ENCODE measurements at places on chromosomes 7 and 10.

DNA sequence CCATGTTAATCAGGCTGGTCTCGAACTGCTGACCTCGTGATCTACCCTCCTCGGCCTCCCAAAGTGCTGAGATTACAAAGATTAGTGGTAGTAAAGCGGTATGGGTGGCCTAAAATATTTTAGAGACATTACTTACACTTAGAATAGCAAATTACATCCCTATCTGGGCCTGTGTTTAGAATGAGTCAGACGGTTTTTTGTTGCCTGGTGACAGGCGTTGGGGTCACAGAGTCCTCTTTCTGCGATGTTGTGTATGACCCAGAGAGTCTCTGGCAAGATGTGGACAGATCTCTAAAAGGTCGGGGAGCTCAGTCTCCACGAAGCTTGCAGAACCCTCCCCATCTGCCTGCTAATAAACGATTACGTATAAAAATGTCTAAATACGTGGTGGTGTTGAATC lies 39.6 kb upstream of the PRKCQ start:
- no peak for DNase-seq
- no peak overlapping the region for H3K4me3 ChIP-seq
- no peaks in the 10 kb centered on the region for H3K27me3 ChIP-seq

GRCh38 chr10:48442090-48442808 lies 135.8 kb downstream of the MAPK8 start:
- no peak overlapping the region for H3K4me3 ChIP-seq
- no peaks in the 10 kb centered on the region for H3K36me3 ChIP-seq
- DNase-seq: no peak
- H3K27me3 ChIP-seq: no peaks in the 10 kb centered on the region

DNA sequence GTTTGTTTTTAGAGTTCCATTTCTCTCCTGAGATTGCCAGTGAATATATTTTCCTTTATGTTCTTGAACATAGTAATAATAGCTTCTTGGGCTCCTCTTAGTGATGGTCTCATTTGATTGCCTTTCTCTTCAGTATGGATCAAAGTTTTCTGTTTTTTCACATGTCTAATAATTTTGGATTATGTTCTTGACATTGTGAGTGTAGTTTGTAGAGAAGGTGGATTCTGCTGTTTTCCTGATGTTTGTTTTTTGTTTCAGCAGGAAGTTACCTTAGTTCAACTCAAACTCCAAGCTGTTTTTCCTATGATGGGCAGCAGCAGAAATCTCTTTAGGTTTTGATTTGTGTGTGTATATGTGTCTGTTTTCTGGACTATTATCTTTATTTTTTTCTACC lies 43.8 kb downstream of the TAF3 start:
- no peaks in the 10 kb centered on the region for H3K36me3 ChIP-seq
- no peak overlapping the region for H3K4me3 ChIP-seq

DNA sequence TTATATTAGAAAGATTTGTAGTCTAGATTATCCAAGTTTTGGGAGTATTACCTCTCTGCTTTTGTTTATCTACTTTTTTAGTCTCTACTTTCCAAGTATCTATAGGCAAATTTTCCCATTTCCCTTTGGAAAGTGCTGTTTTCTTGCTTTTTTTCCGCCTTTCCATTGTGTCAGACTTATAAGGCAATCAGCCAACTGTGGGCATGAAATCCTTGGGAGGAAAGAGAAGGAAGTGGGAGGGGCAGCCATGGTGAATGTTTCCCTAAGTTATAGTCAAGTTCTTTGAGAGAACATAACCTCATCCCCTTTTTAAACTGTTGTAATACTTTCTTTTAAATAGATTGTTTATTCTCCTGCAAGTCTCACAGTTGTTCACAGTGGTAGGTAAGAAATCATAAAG lies 52.6 kb downstream of the PTEN start:
- H3K4me3 ChIP-seq: no peak overlapping the region
- DNase-seq: no peak
- H3K27me3 ChIP-seq: no peaks in the 10 kb centered on the region

GRCh38 chr7:74001150-74001494 lies 26.9 kb upstream of the ELN start:
- DNase-seq: no peak
- no peaks in the 10 kb centered on the region for H3K36me3 ChIP-seq
- no peak overlapping the region for H3K4me3 ChIP-seq
- no peaks in the 10 kb centered on the region for H3K4me1 ChIP-seq

Data from pancreas (tissue), 10 donors.